Dermis microvascular lymphatic vessel endothelial cell (primary cell): ENCODE measurements at places on chromosomes 6 and 20. TPM values are rescaled to one million over a fixed set of nuclear protein-coding genes. Genes with fewer than 3 reads are reported as not detected.

DNA sequence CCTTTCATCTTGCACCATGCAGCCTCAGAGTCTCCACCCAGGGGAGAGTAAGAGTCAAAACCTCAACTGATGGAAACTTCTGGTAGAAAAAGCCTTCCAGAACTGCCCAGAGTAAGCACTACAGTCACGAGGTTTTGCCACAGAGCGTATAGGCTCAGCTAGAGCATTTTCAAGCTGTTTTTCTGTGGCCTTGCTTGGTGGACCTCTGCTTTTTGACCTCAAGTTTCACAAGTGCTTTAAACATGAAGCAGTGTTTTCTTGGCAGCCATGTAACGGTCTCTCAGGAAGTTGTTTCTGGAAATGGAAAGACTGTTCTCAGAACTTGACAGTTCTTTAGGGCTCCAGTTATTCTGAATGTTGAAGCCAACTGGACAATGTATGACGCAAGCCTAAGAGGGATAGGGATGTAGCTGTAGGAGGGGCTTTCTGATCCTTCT lies 146.5 kb downstream of the ZDHHC14 start:
- no peak for DNase-seq

GRCh38 chr6:14010275-14010674 lies 85.5 kb downstream of the RNF182 start:
- DNase-seq: no peak

GRCh38 chr6:124970243-124970642 lies 8.0 kb downstream of the RNF217 start:
- DNase-seq: no peak

DNA sequence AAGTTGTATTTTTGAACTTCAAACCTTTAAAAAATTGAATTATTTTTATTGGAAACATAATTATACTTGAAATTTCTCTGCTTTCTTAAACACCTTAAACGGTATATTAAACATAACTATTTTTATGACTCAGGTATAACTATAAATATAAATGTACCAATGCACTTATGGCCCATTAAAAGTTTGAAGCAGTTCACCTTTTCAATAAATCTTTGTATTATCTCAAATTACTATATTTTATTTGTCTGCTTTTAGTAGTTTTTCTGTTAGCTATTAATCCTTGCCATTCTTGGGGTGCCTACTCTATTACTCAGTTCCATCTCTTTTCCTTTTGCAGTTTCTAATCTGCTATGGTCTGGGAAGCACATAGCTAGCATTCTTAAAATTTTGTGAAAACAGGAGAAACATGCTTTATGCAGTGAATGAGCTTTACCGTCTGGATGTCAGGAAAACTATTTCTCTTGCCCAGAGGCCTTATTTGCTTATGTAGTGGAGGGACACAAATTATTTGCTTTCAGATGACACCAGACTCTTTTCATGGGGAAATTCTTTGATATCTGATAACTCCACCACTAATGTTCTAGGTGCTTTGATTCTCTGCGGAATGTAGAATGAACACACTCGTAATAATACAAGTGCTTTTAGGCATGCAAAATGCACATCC lies 378.9 kb upstream of the CITED2 start:
- no peak for DNase-seq

- DNase-seq: no peak
Observed at GRCh38 chr20:48313324-48313723, 514.5 kb downstream of the PREX1 start.

GRCh38 chr6:111610548-111611172 lies 5.0 kb upstream of the TRAF3IP2 start:
- no peak for DNase-seq

DNA sequence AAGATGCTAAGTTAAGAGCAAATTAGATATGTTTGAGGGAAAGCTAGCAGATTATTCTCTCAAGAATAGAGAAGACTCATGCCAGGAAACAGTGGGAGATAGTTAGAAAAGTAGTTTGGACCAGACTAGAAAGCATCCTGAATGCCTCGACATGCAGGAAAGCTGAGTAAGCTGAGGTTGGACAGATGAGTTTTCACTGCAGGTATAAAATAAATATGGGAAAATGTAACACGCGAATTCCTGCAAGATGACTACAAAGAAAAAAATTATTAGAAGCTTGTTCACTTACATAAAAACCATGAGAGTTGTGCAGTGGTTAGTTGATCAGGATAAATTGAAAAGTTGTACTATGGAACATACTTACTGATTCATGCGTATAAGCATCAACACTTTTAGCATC lies 484.2 kb upstream of the MANEA start:
- DNase-seq: no peak

USP49 gene
- total RNA-seq: 1.3 and 2.0 TPM in 2 replicates
